NK-92 treated with Interleukin-12 subunit alpha and Interleukin-12 subunit beta, amount 100 ng/mL, for 24 hours (cell line): ENCODE measurements at places on chromosomes 1 and 21.

GRCh38 chr1:5993556-5994491 is 1.6 kb upstream of the NPHP4 start:
- DNase-seq, result no peak

- no peak for DNase-seq
Measured at GRCh38 chr21:35905963-35906345, 154.4 kb downstream of the SETD4 start.

- DNase-seq, result no peak
Measured at GRCh38 chr1:217275655-217276398, 355.1 kb downstream of the GPATCH2 start.

DNA sequence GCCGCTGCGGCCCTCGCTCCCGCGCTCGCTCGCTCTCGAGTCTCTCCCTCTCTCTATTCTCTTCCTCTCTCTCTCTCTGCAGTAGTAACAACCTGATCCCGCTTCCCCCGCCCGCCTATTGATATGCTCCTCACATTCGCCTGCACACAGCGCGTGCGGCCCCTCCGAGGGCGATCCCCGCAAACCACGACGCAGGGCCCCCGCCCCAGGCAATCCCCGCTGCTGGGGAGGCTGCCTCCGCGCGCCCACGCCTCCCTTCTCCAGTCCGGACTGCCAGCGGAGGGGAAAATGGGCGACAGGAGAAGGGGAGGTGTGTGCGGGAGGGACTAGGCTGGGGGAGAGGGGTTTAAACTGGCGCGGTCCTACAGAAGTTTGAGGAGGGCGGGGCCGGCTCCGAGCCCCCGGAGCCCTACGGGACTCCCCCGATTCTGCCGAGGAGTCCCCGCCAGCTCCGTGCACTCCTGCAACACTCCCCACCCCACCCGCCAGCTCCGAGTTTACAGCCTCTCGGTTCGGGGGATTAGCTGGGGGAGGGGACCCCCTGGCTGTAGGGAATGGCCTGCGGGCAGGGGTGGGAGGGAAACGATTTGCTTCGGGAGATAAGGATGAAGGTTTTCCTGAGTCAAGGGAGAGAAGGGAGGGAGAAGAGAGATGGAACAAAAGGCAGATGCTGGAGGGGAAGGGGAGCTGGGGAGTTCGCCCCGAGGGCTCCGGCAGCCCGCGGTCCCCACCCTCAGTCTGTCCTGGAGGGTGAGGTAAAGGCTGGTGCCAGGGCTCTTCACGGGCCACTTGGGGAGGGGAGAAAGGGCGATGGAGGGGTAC is 66.6 kb downstream of the SYT2 start:
- no peak for DNase-seq

- DNase-seq, result no peak
Measured at GRCh38 chr21:29311802-29312201, 13.1 kb downstream of the BACH1 start.

GRCh38 chr21:43868461-43868860 is 3.4 kb downstream of the AGPAT3 start:
- DNase-seq, result no peak

- DNase-seq, result no peak
Measured at GRCh38 chr1:209383907-209384709, 199.4 kb upstream of the CAMK1G start.

- no peak for DNase-seq
Measured at GRCh38 chr1:29282135-29282923, 46.0 kb downstream of the PTPRU start.

- no peak for DNase-seq
Measured at GRCh38 chr1:67980028-67980427, 70.4 kb downstream of the DIRAS3 start.

DNA sequence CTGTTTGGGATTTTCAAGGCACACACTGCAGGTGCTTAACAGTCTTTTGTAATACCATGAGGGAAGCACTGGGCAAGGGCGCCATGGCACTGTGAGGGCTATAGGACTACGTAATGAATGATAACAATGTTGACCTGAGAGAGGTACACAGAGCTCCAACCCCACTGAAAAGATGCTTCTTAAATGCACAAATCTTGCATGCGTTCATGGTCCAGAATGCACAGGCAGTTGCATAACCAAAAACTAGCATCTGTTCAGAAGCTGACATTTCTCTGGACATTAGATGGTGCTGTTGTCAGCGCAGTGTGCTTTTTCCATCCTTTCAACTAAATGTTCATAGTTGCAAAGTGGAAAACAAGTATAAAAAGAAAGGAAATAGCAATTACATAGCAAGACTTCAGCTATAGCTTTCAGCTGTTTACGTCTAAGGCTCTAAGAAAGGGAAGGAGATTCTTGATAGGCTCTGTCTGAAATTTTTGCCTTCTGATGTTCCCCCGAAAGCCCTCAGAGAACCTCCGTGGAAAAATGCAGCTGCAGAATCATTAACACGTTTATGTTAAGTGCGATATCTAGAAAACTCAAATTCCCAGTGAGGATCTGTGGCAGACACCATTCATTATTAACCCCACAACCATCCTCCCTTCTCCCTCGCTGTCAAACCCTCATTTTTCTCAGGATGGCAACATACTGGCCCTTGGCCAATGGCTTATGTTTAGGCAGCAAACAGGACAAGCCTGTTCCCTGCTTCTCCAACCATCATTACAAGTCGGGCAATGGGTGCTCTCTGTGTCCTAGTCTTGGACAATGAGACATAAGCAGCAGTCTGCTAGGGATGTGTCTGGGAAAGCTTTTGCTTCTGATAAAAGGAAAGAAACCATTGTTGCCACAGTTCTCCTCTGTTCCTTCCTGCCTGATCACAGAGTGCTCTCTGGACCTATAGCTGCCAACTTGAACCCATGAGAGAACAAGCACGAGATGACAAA is 8.2 kb upstream of the TARBP1 start:
- DNase-seq, result no peak

DNA sequence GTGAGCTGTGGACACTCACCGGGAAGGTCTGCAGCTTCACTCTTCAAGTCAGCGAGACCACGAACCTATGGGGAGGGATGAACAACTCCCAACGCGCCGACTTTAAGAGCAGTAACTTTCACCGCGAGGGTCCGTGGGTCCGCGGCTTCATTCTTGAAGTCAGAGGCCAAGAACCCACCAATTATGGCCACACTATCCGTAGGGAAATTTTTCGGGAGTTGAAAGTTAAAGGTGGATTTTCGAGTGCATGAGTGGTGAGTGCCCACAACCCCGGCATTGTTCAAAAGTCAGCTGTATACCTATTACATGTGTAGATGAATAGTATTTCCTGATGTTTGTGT is 19.7 kb downstream of the EXOC8 start:
- no peak for DNase-seq

- no peak for DNase-seq
Measured at GRCh38 chr1:170284016-170284415, 138.3 kb downstream of the NTMT2 start.

GRCh38 chr1:53693773-53694717 is 44.9 kb downstream of the GLIS1 start:
- DNase-seq, result no peak

GRCh38 chr1:19815801-19816736 is 986 bp upstream of the RNF186 start:
- no peak for DNase-seq
